ENCODE measurements at places on chromosomes 2 and 18. TPM values are rescaled to one million over a fixed set of nuclear protein-coding genes. Genes with fewer than 3 reads are reported as not detected.
A peak's percentile ranks its signal among the peaks of the same experiment; 100 is the strongest.

DNA sequence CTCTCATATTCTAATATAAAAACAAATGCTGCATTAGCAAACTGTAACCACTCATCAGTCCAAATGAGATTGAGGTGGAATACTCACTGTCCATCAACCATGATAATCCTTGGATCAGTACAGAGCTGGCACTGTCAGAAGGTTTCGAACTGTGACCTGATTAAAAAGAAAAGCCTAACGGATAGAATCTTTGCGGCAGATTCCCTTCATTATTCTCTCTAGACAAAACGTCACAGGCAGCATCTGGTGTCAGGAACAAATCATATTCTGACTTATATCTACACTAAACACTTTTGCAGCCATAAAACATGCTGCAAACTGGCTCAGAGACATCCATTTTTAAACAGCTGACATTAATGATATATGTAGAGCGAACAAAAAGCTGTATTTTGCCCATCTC, 677.7 kb upstream of the NXPH2 start:
- DNase-seq: no peak
- no peak overlapping the region for H3K4me3 ChIP-seq
- H3K4me1 ChIP-seq: no peaks in the 10 kb centered on the region
- no peak overlapping the region for H3K27ac ChIP-seq

GRCh38 chr2:66683599-66683998, 248.7 kb downstream of the MEIS1 start:
- H3K27ac ChIP-seq: no peak overlapping the region
- H3K4me1 ChIP-seq: peaks cover 13% of the 10 kb centered on the region
- no peak overlapping the region for H3K4me3 ChIP-seq
- H3K36me3 ChIP-seq: no peaks in the 10 kb centered on the region

DNA sequence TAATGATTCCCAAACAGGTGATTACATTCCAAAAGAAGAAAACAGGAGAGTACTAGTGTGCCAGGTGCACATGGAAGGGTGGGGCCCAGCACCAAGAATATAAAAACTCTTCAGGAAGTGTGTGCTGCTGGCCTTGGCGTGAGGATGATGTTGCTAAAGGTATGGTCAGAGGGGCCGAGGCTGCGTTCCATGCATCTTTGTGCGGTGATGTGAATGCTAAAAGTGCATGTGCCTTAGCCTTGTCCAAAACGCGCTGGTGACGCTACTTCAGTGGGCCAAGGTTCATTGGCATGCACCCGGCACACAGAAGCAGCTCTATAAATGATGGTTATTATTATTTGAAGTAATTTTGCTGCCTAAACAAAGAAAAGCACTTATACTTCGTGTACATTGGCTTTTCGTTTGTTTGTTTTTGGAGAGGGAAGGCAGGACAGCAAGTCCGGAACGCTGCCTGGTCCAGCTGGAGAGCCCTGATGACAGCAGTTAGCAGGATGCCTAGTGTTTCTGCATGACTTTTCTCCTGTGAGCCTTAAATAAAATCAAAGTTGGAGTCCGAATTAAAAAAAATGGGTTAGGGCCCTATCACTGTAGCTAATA, 2.9 kb downstream of the ALKAL2 start:
- H3K27ac ChIP-seq: no peak overlapping the region
- H3K4me1 ChIP-seq: peaks cover 12% of the 10 kb centered on the region
- no peaks in the 10 kb centered on the region for H3K27me3 ChIP-seq
- no peak overlapping the region for H3K4me3 ChIP-seq
- DNase-seq: no peak
- H3K36me3 ChIP-seq: peaks cover 14% of the 10 kb centered on the region

KANSL3 gene
- total RNA-seq: 36.0 TPM

DNAJC5G gene
- not detected for total RNA-seq

DNA sequence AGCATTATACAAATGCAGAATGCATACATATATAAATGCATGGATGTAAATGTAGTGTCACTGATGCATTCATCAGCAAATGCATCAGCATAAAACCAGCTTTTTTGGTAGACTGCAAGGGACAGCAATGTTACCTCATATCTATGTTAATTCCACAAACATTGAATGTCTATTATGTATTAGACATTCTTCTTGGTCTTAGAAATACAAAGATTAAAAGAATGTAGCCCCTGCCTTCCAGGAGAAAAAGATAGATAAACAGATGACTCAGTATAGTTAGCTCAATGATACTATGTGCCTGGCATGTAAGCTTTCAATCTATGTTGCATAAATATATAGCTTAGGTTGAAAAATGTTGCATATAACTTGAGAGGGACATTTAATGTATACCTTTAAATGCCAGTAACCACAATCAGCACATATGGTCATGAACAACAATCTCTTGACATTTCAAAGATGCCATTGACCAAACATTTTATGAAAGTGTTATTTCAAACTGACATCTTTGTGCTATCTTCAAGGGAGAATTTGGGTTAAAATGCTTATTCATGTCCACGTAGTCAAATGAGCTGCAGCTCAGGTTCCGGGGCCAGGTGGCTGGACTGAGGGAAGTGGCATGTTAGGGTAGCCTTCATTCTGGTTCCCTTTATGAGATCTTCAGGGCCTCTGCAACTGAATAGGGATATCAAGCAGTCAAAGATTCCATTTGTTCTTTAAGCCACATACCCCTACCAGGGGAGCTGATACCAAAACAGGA, 45.2 kb upstream of the GCG start:
- no peaks in the 10 kb centered on the region for H3K4me1 ChIP-seq
- H3K4me3 ChIP-seq: no peak overlapping the region
- no peaks in the 10 kb centered on the region for H3K27me3 ChIP-seq
- no peak overlapping the region for H3K27ac ChIP-seq
- peak; percentile 11 for DNase-seq

GRCh38 chr2:26982102-26982742, 11.8 kb downstream of the MAPRE3 start:
- H3K36me3 ChIP-seq: peaks cover 5% of the 10 kb centered on the region
- no peak overlapping the region for H3K4me3 ChIP-seq
- DNase-seq: peak; percentile 76
- H3K4me1 ChIP-seq: peaks cover 14% of the 10 kb centered on the region
